ENCODE measurements at places on chromosomes 5 and 9. TPM values are rescaled to one million over a fixed set of nuclear protein-coding genes. Genes with fewer than 3 reads are reported as not detected.
A peak's percentile ranks its signal among the peaks of the same experiment; 100 is the strongest.

The SMIM33 gene
- not detected for polyA plus RNA-seq

The ACTBL2 gene
- not detected for polyA plus RNA-seq

The NME5 gene
- not detected for polyA plus RNA-seq

The PCA3 gene
- polyA plus RNA-seq = not detected

The FGF18 gene
- not detected for polyA plus RNA-seq

The SLIT3 gene
- polyA plus RNA-seq = 0.47 TPM

The KIAA1958 gene
- 2.7 TPM for polyA plus RNA-seq

The SLCO6A1 gene
- polyA plus RNA-seq = not detected

GRCh38 chr5:93870649-93871048 is 129.2 kb upstream of the POU5F2 start:
- no peak for DNase-seq

DNA sequence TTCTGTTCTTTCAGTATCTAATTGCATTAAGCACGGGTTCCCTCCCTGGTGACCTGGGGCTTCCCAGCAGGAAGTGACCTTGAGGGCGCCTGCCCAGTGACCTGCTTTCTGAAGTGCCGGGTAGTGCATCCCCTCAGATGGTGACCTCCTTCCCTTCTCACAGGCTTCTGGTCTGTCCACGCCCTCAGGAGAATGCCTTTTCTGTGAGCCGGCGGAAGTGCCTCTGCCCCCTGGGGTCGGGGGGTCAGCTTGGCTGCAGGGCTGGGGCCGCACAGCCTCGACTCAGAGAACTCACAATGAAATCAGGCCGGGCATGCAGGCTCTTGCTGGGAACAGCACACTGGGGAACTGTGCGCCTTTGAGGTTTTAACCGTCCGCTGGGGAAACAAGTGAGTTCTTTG is 124.5 kb upstream of the PHYKPL start:
- DNase-seq = no peak

- no peak for DNase-seq
These were observed 150.1 kb downstream of the DAB2IP start for GRCh38 chr9:121801579-121801978.

GRCh38 chr5:43096916-43097315 is 23.8 kb upstream of the ZNF131 start:
- no peak for DNase-seq

DNA sequence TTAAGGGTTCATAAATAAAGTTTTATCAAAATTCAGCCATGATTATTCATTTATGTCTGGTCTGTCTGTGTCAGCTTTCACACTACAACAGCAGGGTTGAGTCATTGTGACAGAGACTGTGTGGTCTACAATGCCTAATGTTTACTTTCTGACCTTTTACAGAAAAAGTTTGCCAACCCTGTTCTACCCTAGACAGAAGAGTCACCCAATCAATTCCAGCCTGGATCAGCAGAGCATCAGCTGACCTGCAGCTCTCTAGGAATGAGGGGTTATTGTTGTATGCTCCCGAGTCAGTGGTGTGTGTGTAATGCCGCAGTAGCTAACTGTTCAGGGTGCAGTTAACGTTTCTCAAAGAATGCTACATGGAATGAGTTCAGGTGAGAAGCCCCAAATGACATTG is 87.3 kb downstream of the HRH2 start:
- no peak for DNase-seq

- no peak for DNase-seq
These were observed 166.9 kb downstream of the CDC42SE2 start for GRCh38 chr5:131430794-131431193.

DNA sequence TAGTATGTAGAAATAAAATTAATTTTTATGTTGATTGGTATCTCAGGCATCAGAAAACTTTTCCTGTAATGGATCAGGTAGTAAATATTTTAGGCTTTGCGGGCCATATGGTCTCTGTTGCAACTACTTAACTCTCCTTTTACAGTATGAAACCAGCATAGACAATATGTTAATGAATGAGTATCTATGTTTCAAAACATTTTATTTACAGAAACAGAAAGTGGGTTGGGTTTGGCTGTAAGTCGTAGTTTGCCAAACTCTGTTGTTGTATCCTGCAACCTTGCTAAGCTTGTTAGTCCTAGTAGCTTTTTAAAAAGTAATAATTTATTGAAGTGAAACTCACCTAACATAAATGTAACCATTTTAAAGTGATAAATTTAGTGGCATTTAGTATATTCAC is 132.1 kb downstream of the NR3C1 start:
- no peak for DNase-seq

DNA sequence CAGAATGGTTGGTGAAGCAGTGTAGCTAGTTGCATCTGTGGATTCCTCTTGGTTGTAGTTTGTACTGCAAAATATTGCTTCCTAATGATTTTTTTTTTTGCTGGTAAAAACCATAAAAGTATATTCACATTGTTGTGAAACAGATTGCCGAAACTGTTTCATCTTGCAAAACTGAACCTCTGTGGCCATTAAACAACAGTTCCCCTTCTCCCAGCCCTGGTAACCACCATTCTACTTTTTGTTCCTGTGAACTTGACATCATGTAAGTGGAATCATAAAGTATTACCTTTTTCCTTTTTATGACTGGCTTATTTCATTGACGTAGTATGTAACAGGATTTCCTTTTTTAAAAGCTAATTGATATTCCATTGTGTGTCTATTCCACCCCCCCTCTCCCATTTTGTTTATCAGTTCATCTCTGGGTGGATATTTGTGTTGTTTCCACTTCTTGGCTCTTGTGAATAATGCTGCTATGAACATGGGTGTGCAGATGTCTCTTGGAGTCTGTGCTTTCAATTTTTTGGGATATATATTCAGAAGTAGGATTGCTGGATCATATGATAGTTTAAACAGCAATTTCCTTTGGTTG is 11.8 kb downstream of the SUB1 start:
- DNase-seq = no peak

DNA sequence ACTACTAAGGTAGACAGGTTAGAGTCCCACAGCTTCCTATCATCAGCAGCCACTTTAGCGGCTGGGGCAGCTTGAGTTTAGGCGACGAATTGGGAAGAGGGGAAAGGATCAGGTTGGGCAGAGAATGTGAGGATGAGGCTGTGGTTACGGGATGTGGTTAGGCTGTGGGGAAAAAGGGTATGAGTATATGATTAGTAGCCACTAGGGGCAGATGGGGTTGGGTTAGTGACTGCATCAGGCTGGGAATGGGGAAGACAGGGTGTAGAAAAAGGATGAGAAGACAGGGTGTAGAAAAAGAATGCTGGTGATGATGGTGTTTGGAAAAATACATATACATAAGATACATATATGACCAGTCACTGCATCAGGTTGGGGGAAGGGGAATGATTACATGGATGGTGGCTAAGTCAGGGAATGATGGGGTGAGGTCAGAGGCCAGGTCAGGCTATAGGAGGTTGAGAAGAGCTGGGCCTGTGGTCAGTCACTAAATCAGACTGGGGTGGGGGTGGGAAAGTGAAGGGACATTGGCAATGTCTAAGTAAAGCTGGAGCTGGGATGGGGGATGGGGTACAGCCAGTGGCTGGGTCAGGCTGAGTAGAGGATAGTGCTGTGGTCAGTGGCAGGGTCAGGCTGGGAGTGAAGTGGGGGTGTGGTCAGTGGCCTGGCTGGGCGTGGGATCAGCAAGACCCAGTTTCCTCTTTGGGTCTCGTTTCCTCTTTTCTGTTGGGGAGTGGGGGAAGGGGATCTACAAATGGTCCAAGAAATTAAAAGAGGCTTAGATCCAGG is 2.1 kb downstream of the TLN1 start:
- DNase-seq = peak; percentile 42

DNA sequence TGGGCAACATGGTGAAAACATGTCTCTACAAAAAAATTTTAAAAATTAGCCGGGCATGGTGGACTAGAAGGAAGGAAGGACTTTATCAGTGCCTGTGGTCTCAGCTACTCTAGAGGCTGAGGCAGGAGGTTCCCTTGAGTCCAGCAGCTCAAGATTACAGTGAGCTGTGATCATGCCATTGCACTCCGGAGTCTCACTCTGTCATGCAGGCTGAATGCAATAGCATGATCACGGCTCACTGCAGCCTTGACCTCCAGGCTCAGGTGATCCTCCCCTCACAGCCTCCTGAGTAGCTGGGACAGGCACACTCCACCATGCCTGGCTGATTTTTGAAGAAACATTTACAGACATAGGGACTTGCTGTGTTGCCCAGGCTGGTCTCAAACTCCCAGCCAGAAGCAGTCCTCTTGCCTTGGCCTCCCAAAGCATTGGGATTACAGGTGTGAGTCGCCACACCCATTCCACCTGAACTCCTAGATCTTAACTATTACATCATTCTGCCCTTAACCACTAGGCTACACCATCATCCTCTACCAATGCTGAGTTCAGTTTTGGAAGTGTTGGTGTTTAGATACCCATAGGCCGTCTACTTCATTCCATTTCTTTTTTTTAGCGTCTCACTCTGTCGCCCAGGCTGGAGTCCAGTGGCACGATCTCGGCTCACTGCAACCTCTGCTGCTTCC is 2.0 kb upstream of the URM1 start:
- DNase-seq = no peak

GRCh38 chr5:71651579-71651978 is 64.4 kb downstream of the MCCC2 start:
- DNase-seq = no peak

DNA sequence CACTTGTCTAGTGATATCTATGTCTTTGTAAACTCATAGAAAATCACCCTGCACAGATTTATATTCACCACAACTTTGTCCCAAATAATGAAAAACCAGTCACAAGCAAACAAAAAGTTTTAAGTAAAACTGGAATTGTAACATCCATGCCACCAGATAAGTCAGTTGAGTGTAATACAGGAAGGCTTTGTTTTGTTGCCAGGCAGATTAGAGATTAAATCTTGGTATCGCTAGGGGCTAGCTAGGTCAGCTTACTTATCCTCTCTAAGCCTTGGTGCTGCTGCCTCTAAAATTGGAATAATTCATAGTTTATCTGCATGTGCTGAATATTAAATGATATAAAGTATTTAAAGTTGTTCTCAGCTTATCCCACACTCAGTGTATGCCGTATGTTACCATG is 1062.5 kb downstream of the CDH9 start:
- DNase-seq = no peak

GRCh38 chr9:133280392-133280791 is 5.4 kb upstream of the ABO start:
- no peak for DNase-seq

Measured in immature natural killer cell (primary cell).